Right forelimb (tissue), 1 donor: ENCODE measurements at places on chromosomes 7 and 10.

- DNase-seq, result no peak
These were observed 92.4 kb downstream of the MICALL2 start for GRCh38 chr7:1366801-1367405.

DNA sequence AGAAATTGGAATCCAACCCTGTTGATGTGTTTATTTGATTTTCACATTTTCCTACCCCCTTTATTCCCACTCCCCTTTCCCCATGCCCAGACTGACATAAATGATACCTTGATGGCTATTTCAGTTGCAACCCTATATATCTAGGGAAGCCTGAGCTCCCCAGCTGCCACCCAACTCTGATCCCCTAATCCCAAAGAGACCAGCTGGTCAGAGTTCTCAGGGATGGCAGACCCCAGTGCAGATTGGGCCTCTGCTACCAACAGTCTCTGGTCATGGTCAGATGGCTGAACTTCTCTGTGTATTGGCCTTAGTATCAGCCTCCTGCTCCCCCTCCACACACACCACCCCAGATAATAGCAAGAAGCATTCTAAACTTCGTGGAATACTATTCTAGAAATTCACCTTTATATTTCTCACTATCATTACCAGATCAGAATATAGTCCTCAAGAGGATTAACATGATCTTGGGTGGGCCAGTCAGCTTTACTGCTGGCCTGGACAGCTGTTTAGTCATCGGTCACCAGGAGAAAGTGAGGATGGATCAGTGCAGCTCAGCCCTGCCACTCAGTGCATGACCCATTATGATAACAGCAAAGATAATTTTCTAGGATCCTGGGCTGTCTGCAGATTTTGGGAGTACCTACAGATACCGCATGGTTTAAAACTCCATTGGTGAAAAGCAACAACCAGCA is 24.5 kb upstream of the BTRC start:
- no peak for DNase-seq

- DNase-seq, result no peak
These were observed 26.7 kb upstream of the ABLIM1 start for GRCh38 chr10:114684822-114685209.

- DNase-seq, result no peak
These were observed 25.4 kb downstream of the CALML3 start for GRCh38 chr10:5550250-5550545.

GRCh38 chr10:89664203-89664602 is 19.2 kb upstream of the PANK1 start:
- DNase-seq, result no peak

- DNase-seq, result no peak
These were observed 23.0 kb downstream of the SFR1 start for GRCh38 chr10:104144931-104145330.

DNA sequence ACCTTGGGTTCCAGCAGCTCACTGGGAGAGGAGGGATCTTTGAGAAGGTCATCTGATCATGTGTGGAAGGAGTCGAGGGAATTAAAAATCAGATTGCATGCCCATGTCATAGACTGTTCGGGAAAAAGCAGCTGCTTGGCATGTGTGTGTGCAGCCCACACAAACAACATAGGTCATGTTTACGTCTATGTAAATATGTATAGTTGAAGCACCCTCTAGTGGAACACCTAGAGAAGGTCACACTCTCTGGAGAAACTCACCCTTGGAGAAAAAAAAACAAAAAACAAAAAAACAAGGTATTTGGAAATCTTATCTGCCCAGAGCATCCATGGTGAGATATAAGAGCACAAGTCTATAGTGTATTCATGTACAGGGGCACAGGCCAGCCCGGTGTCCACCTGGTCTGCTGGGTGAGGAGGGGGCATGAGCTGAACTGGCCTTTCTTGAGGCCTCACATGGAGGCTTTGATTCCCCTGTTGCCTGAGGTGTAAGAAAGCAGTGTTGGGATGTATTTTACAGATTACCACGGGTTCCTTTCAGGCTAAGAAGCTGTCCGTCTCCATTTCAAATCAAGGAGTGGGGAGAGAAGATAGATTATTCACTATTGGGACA is 98.0 kb downstream of the NPY start:
- no peak for DNase-seq

DNA sequence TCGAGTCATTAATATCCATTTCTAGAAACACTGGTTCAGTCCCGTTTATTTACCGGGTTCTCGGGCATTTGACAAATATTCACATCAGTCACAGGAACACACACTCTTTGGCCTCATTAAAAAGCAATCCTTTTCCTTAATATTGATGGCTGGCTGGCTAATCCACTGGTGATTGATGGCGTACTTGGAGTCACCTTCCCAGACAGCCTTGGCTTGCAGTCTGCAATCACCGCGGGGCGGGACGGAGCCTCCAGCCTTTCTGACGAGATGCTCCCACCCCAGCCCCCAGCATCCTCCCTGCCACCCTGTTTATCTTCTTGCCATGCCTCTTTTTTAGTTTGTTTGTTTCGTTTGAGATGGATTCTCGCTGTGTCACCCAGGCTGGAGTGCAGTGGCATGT is 36.6 kb downstream of the SRRM3 start:
- DNase-seq, result no peak

GRCh38 chr7:2993868-2994267 is 49.8 kb downstream of the CARD11 start:
- no peak for DNase-seq

GRCh38 chr10:84356928-84357327 is 28.5 kb downstream of the CCSER2 start:
- DNase-seq, result no peak

DNA sequence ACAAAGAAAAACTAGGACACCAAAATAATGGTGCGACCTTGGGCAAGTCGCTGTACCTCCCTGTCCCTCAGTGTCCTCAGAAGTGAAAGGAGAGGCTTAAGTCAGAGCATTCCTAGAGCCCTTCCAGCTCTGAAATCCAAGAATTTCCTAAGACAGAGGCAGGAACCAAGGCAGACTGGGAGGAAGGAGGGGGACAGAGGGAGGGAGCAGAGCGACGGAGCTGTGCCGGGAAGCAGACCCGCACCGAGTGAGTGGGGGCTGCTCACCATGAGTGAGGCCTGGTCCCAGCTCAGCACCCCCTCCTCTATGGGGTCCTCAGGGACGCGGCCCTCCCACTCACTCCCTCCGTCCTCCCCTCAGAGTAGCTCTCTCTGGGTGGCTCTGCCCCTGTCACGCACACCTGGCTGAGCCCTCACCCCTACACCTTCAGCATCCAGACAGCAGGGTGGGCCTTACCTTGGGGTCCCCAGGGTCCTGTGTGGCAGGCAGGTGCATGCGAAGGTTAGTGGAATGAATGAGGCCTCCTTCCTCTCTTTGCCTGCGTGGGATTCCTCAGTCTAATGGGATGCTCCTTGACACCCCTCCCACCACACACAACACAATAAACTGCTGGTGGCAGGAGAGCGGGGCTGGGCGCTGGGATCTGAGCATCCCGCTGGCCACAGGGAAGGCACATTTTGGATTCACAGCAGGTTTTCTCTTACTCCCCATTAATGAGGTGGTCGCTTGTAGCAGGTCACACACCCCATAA is 4.6 kb upstream of the SMARCD3 start:
- DNase-seq, result no peak

DNA sequence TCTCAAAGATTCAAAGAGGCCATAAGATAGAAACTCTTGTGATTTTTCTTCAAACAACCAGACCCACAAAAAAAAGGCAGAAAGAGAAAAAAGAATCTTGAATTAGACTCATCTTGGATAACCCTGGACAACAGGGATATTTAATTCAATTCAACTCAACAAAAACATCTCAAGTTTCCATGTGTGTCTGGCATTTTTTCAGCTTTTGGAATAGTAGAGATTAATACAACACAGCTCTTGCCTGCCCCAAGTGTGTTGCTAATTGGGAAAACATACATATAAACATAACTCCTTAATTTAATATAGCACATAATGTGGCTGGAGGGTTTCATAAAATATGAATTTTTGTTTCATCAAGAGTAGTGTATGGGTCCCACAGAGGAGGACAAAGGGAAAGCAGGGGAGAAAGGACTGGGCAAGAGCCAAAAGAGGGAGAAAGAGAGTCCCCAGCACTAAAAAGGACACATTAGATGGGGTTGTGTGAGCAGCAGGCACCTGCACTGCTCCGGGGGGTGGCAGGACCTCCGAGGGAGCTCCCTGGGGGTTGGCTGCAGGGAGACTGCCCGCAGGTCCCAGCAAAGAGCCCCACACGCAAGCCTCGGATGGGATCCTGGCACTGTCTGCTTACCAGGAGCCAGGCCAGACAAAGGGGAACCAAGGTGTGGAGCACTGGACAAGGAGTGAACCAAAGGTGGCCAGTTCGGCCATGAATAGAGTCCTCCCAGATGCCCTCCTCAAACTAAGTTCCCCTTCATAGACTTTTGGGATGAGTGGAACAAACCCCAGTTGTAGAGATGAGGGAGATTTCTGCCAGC is 65.6 kb upstream of the TMEM72 start:
- no peak for DNase-seq

DNA sequence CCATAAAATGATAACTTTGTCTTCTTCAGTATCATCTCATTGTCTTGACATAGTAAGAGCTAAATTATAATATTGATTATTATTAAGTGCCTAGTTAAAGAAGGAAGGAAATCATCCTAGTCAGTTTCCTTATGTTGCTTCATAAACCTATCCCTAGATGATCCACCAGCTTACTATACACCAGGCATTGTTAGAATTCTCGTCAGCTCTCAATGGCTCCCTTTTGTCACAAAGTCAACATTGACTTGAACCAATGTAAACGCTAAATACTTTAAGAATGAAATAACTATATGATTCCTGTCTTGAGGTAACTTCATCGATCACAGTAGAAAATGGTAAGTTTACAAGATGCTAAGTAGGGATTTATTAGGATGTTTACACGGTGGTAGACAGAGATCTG is 1162.9 kb downstream of the CNTNAP2 start:
- DNase-seq, result no peak

DNA sequence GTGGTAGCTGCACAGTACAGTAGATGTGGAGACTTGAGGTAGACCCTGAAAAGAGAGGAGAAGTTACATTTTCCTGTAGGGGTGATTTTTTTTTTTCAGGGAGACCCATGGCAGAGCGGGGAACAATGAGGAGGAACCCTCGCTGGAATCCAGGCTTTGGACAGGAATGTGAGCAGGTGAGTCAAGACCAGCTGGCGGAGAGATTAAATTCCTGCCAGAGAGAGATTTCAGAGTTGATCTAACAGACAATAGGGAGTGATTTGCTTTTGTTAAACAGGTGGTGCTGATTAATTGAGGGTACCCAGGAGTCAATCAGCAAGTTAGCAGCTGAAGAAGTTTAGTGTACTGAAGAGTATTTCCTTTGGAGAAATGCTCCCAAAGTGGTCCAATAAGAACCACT is 41.6 kb upstream of the MINDY3 start:
- DNase-seq, result no peak

GRCh38 chr7:40165216-40165615 is 30.4 kb downstream of the SUGCT start:
- no peak for DNase-seq
